ENCODE measurements at places on chromosomes 16 and 17. TPM values are rescaled to one million over a fixed set of nuclear protein-coding genes. Genes with fewer than 3 reads are reported as not detected.

SP6 gene
- 2.7 TPM for total RNA-seq

SBK1 gene
- total RNA-seq = 0.52 TPM

TNFRSF17 gene
- total RNA-seq = not detected

RASD1 gene
- total RNA-seq = 37.9 TPM

DNA sequence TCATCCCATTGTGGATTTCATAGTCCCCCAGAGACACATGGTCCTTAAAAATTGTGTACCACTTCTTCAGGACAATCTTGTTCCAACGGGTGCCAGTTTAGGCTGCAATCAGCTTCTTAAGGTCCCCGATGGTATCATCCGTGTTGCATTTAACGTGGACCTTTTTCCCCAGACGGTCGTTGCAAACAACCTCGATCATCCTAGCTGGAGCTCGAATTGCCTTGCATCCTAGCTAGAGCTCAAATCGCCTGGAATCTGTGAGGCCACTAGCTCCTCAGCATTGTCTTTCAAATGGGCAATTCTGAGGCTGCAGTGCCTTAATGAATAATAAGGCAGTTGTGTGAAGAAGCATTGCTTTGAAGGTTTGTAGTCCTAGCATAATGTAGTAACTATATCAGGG, 37.7 kb upstream of the RHBDL3 start:
- no peak for DNase-seq

DNA sequence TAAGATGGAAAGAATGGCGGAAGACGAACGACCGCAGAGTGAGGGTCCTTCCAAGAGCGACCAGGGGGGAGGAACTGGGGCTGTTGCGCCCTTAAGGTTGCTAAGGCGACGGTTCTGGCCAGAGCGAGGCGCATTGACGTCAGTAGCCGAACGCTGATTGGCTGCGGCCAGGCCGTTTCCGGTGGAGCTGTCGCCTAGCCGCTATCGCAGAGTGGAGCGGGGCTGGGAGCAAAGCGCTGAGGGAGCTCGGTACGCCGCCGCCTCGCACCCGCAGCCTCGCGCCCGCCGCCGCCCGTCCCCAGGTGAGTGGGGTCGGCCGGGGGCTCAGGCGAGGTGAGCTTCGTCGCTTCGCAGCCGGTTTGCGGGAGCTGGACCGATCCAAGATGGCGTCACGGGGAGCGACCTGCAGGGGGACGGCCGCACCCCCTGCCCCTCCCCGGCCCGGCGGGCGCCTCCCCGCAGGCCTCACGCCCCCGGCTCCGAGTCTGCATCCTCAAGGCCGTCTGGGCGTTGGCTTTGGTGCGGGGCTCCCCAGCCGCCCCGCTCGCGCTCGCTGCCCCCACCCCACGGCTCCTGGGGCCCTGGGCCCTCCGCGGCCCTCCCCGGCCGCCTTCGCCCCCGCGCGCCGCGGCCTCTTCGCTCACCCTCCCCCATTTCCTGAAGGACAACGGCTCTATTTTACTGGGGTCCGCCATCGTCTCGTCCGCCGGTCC, at the start of gene PRKAR1A:
Gene PRKAR1A (plus strand): TSS at position 184 of the 713 bp plus-strand sequence. CDS start 2,970 bp downstream, outside the sequence.
- peak; percentile 95 for DNase-seq

GRCh38 chr17:79124513-79125209, 50.0 kb downstream of the ENGASE start:
- DNase-seq = no peak

DNA sequence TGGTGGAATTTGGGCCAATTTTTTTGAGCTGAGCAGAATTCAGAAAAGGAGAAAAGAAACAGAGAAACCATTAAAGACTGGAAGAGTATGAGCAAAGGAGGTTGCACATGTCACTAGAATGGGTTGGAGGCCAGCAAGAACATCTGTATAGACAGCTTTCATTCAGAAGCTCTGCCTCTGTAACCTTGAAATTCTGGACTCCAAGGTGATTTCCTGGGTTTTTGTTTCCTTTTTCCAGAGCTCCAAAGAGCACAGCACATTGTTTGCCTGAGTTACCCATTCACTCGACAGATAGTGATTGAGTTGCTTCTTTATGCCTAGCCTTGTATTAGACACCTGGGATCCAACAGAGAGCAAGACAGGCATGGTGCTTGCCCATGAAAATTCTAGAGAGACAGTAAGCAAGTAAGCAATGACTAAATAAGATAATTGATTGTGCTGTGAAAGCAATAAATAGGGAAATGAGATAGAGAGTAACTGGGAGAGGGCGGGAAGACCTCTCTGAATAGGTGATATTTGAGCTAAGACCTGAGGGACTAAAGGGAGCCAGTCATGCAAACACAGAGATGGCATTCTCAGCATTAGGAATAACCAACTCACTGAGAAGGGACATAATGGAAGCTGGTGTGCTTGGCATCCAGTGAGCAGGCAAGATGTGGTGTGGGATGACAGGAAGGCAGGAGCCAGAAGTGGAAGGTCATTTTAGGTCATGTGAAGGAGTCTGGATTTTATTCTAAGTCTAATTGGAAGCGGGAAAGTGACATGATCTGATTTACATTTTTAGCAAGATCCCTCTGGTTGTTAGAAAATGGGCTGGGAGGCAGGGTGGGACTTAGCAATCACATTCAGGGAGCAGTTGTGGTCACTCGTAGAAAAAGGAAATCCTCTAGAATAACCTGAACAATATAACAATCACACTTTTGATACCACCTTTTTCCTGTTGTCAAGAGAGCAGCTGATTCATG, 197.5 kb downstream of the HS3ST3A1 start:
- DNase-seq = no peak

GRCh38 chr17:20228410-20228809, 219.3 kb downstream of the SPECC1 start:
- DNase-seq = no peak

- no peak for DNase-seq
Observed at GRCh38 chr17:73521376-73521775, 122.9 kb downstream of the SDK2 start.

DNA sequence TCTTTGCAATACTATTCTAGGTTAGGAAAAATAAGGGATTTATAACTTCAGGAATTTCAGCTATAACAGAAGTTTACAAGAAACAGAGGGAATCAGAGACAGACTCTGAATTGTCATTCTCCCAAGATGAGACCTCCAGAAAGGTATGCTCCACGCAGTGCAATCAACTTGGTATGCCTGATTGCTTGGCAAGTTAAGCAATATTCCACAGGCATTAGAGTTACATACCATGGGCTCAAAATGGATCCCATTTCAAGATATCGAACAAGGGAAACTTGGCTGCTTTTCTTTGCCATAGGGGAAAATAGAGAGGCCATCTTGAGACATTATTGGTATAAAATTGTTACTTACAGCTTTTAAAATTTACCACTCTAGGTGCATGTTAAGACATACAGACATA, 615.6 kb upstream of the SOX9 start:
- DNase-seq = no peak

DNA sequence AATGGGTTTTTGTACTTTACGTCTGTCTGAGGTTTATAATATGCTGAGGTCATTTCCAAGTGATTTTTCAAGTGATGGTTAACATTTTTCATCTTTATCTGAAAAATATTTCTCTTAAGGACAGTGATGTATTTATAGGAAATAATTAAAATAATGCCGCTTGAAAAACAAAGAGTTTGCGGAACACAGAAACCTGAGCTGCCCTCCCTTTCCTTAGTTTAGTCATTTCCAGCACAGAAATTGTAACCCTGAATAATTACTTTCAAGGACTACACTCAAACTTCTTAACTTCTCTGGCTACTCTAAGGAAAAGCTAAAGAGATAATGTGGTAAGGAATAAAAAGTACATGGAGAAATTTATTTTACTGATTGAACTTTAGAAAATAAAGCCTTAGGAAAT, 54.6 kb downstream of the MRTFB start:
- DNase-seq = no peak

- DNase-seq = no peak
Observed at GRCh38 chr16:11986521-11987057, 10.1 kb downstream of the SNX29 start.

DNA sequence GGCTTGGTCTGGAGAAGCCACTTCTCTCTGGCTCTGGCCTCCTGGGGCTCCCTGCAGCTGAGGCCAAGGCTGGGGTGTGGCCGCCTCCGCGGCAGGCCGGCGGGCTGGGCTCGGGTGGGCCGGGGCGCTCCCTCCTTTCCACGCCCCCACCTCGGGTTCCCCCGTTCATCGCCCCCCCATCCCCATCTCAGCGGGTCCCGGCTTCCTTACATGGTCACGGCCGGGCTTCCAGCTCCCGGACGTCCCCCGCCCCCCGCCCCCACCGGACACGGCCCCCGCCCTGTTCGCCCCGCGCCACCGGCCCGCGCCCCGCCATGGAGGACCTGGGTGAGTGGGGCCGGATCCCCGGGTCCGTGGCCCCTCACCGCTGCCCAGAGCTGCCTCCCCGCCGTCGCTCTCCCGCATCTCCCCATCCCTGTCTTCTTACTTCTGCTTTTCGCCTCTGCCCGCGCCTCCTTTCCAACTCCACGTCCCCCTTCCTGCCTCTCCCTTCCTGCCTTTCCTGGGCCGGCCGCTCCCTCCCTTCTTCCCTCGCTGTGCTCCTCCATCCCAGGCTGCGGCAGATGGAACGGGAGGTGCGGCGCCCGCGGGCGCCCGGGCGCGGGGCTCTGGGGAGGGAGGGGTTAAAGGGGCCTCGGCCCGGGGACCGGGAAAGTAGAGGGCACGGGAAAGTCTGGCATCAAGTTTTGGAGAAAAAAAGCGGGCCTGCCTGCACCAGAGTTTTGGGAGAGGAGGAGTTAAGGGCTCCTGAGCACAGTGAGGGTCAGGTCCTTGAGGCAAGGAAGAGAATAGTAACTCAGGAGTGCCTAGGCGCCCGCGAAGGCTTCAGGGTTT, at the start of gene TGFB1I1:
Gene TGFB1I1 (plus strand): TSS at position 278 of the 834 bp plus-strand sequence. CDS start 37 bp downstream, at position 315.
- DNase-seq = peak; percentile 74

DNA sequence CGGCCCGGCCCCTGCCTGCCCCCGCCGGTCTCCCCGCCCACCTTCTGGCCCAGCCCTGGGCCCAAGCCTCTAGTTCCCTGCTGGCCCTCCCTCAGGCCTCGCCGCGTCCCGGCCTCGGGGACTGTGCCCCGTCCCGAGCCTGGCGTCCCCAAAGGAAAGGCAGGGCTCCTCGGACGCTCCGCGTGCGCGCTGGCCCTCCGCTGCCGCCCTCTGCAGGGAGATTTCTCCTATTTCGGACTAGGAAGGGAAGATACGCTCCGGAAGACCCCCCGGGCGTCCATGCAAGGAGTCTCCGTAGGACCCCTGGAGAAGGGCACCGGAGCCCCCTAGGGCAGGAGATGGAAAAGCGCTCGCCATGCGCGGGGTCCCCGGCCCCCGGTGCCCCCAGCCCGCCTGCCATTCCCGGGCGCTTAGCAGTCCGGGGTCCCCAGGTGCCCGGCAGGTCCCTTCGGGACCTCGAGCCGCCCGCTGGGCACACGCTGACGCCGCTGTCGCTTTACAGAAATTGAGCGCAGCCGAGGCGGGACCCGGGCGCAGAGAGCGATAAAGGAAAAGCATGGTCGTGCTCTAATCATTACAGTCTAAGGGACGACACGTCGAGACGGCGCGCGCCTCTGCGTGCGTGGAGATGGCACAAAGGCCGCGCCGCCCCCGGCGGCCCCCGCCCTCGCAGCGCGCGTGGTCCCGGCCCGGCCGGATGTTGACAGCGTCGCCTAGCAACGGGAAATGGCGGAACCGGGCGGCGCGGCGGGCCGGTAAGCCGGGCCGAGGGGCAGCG, at the start of gene CCDC40:
Gene CCDC40 (plus strand): TSS at position 706 of the 778 bp plus-strand sequence. CDS start 21 bp downstream, at position 727.
- peak; percentile 81 for DNase-seq

DNA sequence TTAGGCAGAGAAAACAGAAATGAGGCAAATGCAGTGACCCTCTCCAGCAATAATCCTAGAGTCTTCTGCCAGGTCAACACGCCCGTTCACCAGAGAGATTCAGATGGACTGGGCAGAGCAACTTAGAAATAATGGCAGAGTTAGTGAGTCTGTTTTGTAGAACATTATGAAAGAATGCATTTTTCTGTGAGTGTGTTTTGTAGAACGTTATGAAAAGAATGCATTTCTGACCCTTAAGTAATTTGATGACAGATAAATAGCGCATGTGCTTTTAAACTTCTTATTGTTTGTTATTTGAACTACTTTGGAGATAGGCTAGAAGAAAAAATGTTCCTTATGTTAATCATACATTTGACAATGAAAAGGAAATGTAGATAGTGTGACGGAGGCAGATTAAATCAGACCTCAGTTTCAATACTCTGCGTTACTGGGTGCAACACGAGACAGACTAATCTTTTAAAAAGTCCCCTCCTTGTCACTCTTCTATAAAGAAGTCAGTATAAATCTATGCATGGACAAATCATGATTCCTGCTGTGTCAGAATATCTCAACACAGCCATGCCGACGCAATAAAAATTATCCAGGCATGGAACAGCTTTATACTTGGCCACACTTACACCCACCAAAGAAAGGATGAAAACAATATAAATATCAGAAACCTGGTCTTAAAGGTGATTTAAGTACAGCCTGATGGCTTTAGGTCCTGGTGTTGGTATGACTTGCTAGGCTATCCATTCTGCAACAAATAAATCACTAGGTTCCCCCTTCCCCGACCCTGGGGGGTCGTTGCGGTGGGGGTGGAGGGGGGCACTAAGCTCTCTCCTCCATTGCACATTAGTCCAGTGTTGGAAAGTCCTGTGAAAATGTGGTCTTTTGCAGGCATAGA, 47.8 kb downstream of the MARCHF10 start:
- no peak for DNase-seq

GRCh38 chr17:32451879-32452278, 7.6 kb downstream of the PSMD11 start:
- no peak for DNase-seq

DNA sequence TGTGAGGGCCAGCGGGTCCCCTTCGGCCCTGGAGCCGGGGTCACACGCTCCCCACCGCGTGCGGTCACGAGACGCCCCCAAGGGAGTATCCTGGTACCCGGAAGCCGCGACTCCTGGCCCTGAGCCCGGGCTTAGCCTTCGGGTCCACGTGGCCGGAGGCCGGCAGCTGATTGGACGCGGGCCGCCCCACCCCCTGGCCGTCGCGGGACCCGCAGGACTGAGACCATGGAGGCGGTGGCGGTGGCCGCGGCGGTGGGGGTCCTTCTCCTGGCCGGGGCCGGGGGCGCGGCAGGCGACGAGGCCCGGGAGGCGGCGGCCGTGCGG, at the start of gene NAGLU:
Gene NAGLU (plus strand): TSS at position 194 of the 324 bp plus-strand sequence. CDS start 32 bp downstream, at position 226.
- DNase-seq = peak; percentile 97

DNA sequence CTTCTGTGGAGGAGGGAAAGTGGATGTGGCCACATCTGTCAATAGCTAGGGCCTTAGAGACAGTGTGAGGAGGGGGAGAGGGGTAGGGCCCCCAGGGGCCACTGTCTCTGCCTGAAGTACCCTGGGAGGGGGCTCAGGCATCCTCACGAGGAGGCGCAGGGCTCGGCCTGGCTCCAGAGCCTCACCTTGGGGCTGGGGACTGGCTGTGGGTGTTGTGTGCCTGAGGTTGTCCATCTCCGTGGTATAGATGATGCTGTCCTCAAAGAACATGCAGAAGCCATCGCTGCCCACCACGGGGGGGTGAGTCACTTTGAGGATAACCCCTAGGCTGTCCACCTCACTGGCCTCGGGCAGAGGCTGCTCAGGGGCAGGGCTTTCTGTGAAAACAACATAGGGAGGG, 12.1 kb downstream of the PLEKHG4 start:
- no peak for DNase-seq

DNA sequence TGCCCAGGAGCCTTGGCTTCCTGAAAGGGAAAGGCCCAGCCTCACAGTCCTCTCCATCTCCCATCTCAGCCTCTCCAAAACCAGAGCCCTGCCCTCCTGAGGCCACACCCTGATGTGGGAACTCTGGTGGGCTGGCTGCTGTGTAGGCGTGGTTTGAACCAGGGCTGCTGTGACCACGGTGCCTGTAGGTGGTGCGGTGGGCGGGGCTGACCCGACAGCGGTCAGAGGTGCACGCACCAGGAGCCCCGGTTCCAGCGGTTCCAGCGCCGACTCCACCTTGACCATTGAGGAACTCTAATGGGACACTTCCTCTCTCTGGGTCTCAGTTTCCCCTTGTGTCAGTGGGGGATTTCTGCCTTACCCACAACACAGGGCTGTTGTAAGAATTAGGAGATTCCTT, 2.4 kb downstream of the RAP1GAP2 start:
- DNase-seq = no peak
